Fibroblast of skin of right quadriceps (primary cell): ENCODE measurements at places on chromosomes 13 and 19.

DNA sequence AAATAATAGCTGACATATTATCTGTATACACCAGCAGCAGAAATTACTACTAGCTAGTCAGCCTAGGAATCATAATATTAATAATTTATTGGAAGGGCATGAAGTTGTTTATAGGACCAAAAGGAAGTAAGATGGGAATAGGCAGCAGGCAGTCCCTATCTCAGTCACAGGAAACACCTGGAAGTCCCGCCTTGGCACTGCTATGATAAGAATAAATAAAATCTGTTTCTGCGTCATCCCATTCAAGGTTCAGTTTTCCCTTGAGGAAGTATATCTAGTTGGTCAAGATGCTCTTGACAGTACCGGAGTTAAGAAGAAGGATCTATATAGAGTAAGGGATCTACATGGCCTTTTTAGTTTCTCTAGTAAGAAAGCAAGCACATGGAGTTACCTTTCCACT lies 830.8 kb downstream of the DIAPH3 start:
- DNase-seq = no peak

- DNase-seq = no peak
These were observed 231.9 kb downstream of the KCTD12 start for GRCh38 chr13:76654263-76654662.

DNA sequence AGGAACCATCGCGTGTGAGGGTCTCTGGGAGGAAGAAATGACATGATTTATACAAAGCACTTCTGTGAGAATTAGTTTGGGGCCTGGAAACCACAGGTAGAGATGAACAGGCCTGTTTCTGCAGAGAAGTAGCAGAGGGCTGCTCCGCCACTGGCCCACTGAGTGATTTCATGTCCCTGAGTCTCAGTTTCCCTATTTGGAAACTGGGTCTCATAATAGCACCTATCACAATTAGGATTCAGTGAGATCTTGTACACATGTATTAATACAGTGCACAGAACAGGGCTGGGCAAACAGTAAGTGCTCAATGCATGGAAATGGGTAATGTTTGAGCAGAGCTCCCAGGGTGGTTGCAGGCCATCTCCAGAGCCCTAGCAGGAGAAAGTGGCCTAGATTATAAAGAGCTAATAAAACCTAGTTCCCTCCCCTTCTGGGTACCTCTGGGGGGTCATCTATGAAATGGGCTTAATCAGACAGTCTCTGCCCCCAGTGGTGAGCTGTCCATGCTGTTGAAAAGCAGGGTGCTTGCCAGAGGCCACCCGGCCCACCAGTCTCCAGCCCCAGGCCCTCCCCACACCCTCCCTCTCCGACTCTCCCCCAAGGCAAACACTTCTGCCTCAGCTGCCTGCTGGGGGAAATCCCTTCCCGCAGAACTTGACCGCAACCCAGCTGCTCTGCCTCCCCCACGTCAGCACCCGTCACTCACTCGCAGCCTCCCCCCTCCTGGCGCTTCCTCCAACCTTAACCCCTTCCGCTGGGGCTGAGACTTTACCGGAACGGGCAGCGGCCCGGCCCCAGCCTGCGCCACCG lies 4.5 kb downstream of the BCL3 start:
- peak; percentile 95 for DNase-seq

DNA sequence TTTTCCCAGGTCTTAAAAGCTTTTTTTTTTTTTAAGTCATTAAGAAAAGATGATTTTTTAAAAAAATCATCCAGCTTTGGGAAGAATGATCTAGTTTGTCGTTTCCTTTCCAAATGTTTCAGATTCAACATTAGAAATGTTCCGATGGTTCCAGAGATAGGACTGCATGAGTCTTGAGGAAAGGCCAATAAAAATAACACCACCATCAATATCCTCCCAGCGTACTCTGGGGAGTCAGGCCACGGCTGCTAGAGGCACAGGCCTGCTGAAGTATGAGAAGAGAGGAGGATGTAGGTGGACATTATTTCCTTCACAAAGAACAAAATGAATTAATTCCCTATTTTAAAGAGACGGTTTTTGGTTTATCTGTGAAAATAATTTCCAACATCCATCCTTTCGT lies 60.0 kb upstream of the SHISA2 start:
- no peak for DNase-seq
